ENCODE measurements at places on chromosomes 4 and X. TPM values are rescaled to one million over a fixed set of nuclear protein-coding genes. Genes with fewer than 3 reads are reported as not detected.
A peak's percentile ranks its signal among the peaks of the same experiment; 100 is the strongest.

DNA sequence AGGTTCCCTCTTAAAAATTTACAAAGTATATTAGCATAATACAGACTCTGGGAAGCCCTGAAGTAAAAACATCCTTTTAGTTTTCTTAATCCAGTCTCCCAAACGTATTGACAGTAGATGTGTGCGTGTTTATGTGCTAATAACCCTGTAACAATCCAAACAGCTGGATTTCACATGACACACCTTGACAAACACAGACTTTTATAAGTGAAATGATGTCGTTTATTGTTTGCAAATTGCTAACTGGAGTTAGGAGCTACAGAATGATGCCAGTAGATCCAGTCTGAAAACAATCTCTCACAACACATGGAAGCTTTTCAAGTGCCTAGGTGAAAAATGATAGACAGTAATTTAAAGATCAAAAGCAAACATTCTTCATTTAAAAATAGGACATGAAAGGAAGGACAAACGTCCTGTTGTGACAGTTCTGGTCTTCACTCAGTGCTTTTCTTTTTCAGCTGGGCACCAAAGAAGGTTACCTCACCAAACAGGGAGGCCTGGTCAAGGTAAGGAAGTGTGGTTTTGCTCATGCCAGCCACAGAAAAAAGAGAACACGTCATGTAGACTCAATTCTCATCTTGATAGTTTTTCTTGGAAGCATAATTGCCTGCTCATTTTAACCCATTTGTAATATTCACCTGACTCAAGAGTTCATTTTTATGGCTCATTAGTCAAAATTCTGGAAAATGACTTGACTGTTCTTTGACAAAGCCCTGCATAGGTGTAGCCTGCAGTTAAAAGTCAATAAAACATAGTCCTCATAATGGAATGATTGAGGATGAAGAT is 32.9 kb downstream of the LAMTOR3 start:
- no peak for DNase-seq
- H3K27me3 ChIP-seq: no peaks in the 10 kb centered on the region
- no peak overlapping the region for H3K4me3 ChIP-seq
- peak overlapping the region; percentile 47 for H3K27ac ChIP-seq
- peaks cover 72% of the 10 kb centered on the region for H3K36me3 ChIP-seq

DNA sequence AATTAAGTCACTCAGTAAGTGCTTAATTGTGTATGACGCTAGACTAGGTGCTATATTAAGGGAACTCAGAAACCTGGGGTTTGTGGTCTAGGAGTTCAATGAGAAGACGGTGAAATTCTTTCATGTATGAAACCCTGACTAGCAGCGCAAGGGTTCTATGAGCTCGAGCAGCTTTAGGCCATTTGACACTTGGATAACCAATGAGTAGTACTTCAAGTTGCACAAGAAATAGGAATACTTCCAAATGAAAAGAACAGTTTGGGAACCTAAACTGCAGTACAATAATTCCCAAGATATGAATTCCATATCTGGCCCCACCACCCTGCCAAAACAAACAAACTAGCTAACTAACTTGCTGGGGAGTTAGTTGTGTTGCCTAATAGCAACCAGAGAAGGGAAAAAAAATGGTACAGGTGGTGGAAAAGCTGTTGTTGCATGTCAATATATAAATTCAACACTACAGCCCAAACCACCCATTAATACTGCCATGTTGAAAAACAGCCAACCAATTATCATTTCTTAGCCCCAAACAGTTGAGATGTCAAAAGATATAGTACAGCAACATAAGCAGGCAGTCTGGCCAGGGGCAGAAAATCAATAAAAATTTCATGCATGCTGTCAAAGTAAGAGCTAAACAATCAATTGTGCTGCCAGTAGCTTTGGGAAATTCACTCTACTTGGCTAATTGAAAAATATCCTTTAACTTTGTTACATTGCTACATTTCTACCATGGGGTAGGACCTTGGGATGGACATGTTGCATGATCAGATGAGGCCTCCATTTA is 54.6 kb upstream of the MCF2 start:
- H3K27me3 ChIP-seq: no peaks in the 10 kb centered on the region
- no peak overlapping the region for H3K27ac ChIP-seq
- no peaks in the 10 kb centered on the region for H3K4me1 ChIP-seq
- no peak overlapping the region for H3K4me3 ChIP-seq
- peaks cover 10% of the 10 kb centered on the region for H3K36me3 ChIP-seq

- H3K4me1 ChIP-seq: no peaks in the 10 kb centered on the region
- peaks cover 1% of the 10 kb centered on the region for H3K27me3 ChIP-seq
- no peaks in the 10 kb centered on the region for H3K36me3 ChIP-seq
- no peak overlapping the region for H3K27ac ChIP-seq
Observed at GRCh38 chr4:150126201-150126863, 48.1 kb downstream of the DCLK2 start.

- no peak overlapping the region for H3K4me3 ChIP-seq
- no peak overlapping the region for H3K27ac ChIP-seq
- no peak for DNase-seq
- peaks cover 16% of the 10 kb centered on the region for H3K4me1 ChIP-seq
- no peaks in the 10 kb centered on the region for H3K36me3 ChIP-seq
- H3K27me3 ChIP-seq: no peaks in the 10 kb centered on the region
Observed at GRCh38 chrX:121163443-121163842, 116.0 kb downstream of the GLUD2 start.

DNA sequence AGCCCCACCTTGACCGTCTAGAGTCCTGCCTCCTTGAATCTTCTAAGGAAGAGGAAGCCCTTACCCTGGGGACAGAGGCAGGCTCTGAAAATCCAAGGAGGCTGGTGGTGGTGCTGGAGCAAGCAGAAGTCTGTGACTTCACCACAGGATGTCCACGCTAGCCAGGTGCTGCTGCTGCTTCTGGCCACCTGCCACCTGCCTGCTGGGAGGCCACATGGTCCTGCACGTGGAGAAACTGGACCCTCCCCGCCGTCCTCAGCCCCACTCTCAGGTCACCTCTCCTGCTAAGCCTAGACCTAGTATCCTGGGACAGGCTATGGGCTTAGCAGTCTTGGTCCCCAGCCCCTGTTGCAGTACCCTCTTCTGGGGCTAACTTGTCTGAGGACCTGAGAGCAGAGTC is 15.8 kb downstream of the TMEM31 start:
- H3K27me3 ChIP-seq: no peaks in the 10 kb centered on the region
- H3K4me1 ChIP-seq: peaks cover 4% of the 10 kb centered on the region
- DNase-seq: no peak
- no peak overlapping the region for H3K27ac ChIP-seq

- no peaks in the 10 kb centered on the region for H3K36me3 ChIP-seq
- DNase-seq: peak; percentile 11
- no peak overlapping the region for H3K27ac ChIP-seq
- H3K4me1 ChIP-seq: peaks cover 12% of the 10 kb centered on the region
Observed at GRCh38 chr4:113773014-113773413, 11.5 kb upstream of the CAMK2D start.

DNA sequence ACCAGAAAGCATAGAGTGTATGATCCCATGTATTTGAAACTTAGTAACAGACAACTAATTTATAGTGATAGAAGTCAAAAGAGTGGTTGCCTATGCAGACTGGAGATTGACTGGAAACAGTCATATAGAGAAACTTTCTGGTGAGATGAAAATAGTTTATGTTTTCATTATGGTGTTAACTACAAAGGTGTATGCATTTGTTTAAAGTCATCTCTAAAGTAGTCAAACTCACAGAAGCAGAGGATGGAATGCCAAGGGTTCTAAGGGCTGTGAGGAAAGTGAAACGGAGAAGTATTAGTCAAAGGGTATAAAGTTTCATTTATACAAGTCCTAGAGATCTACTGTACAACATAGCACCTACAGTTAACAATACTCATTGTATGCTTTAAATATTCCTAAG is 45.8 kb downstream of the ENOX2 start:
- DNase-seq: no peak
- no peak overlapping the region for H3K27ac ChIP-seq
- H3K4me1 ChIP-seq: peaks cover 8% of the 10 kb centered on the region
- peaks cover 7% of the 10 kb centered on the region for H3K36me3 ChIP-seq
- H3K27me3 ChIP-seq: no peaks in the 10 kb centered on the region

The ZAR1 gene
- not detected for total RNA-seq

The DOK7 gene
- not detected for total RNA-seq

The VSIG4 gene
- total RNA-seq: not detected

The PIR gene
- 1.3 TPM for total RNA-seq

Measured in activated CD4-positive, alpha-beta T cell treated with anti-CD3 and anti-CD28 coated beads, Interleukin-2, amount 10 ng/mL, durations not matched to agents 7 days and 5 days (primary cell).